ENCODE measurements at places on chromosomes 3 and 15.
A peak's percentile ranks its signal among the peaks of the same experiment; 100 is the strongest.

DNA sequence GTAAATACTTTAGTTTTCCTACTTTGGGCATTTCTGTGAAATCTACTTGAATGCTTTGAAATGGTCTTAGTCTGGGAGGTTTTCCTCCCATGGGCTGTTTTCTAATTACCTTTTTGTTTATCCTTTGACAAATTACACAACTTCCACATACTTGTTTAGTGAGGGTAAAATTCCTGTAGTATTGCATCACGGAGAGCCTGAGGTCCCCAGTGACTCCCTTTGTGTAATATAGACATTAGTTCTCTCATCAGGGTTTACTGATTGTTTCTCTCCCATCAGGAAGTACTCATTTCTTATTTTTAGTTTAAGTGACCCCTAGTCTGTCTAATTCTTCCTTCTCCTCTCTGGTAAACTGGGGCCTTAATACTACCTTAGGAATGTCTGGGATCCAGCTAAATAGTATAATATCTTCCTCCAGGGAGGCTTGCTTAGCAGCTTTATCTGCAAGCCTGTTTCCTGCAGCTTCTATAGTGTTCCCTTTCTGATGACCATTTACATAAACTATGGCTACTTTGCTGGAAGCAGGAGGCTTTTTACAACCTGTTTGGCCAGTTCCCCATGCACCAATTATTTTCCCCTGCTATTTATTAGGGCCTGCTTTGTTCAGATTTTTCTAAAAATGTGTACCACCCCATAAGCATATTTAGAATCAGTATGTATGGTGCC, 87.2 kb upstream of the XCR1 start:
- DNase-seq, result no peak

DNA sequence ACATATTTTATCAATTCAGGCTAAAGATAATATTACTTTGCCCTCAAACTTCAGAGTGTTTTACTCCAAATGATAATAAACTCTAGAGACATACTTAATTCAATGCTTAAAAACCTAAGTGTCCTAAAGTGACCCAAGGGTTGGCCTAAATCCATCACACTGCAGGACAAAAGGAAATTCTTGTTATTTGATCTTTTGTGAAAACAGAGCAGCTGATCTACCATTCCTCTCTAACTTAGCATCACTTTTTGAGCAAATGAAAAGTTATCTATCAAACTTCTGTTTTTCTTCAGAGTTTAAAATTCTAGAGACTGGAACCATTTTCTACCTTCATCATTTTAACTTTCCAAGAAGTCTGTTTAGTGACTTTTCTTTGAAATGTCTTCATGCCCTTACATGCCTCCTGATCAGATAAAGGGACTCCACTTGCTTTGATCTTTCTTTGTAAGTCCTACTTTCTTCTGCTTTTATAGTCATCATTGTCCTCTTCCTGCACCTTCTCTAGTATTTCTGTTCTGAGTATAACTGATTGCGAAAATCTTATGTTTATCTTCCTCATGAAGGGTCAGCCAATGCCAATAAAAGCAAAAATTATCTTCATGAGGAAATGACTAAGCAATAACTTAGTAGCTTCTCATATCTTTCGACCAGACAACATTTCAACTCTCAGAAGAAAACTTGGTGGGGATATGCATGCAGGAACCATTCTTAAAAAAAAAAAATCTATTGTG, 378.7 kb upstream of the TGFBR2 start:
- DNase-seq, result no peak

GRCh38 chr3:170766823-170767575, 103.0 kb downstream of the RPL22L1 start:
- no peak for DNase-seq

- no peak for DNase-seq
Measured at GRCh38 chr15:59137566-59137965, 32.6 kb downstream of the CCNB2 start.

- DNase-seq, result no peak
Measured at GRCh38 chr15:79878078-79878705, 18.6 kb downstream of the MTHFS start.

- no peak for DNase-seq
Measured at GRCh38 chr15:27928386-27928785, 170.7 kb downstream of the OCA2 start.

DNA sequence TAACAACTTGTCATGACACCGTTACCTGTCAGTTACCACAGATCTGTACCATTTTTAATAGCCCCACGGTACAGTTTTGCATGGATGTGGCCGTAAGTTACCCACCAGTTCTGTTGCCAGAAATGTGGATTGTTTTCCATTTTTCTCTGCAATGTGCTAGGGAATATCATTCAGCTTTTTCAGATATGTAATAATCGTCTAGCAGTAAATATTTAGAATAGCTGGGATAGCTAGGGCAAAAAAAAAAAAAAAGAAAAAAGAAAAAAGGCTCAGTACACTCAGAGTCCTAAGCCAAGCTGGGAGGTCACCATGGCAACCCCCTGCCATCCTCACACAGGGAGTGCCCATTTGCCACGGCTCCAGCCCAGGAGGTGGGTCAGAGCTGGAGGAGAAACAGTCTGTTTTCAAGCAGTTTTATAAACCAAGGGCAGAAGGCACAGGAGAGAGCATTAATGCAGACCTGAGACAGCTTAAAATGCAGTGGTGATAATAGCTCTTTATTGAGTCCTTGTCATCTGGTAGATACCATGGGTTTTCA, 25.2 kb downstream of the PAQR5 start:
- no peak for DNase-seq

DNA sequence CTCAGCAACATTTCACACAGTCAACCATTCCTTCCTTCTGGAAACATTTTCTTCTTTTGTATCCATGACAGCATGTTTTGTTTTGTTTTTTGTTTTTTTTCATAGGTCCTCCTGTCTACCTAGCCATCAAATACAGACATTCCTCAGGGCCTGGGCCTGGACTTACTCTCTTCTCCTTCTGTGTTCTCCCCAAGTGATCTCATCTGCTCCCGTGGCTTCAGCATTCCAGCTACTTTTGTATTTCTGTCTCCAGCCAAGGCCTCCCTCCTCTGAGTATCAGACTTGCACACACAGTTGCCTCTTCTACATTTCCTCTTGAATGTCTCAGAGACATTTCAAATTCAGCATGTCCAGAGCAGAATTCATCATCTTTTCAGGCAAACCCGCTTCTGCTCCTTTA, 82.4 kb downstream of the HCN4 start:
- DNase-seq, result no peak

GRCh38 chr3:102400766-102401165, 34.0 kb upstream of the ZPLD1 start:
- no peak for DNase-seq

GRCh38 chr3:8052659-8053058, 449.0 kb upstream of the LMCD1 start:
- DNase-seq, result no peak

DNA sequence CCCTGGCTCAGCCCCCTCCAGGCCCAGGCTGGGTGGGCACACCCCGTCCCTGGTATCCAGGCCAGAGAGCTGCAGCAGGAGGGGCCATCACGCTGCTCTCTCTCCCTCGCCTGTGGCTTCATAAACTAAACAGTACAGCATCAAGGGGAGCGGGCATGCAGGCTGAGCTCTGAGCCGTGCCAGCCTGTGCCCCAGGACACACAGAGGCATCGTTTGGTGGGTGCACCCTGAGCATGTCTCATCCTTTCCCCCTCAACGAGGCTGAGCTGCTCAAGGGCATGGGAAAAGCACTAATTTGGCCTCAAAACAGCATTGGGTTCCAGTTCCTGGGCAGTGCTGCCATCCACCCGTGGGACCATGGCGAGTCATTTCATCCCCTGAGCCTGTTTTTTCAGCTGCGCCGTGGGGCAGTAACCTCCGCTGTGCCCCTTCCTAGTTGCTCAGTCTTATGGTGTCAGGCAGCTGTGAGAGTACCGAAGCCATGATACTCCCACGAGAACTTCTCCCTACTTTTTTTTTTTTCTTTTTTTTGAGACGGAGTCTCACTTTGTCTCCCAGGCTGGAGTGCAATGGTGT, 79.6 kb downstream of the CPN2 start:
- DNase-seq, result no peak

GRCh38 chr3:31813197-31813596, 167.9 kb downstream of the OSBPL10 start:
- DNase-seq, result no peak

DNA sequence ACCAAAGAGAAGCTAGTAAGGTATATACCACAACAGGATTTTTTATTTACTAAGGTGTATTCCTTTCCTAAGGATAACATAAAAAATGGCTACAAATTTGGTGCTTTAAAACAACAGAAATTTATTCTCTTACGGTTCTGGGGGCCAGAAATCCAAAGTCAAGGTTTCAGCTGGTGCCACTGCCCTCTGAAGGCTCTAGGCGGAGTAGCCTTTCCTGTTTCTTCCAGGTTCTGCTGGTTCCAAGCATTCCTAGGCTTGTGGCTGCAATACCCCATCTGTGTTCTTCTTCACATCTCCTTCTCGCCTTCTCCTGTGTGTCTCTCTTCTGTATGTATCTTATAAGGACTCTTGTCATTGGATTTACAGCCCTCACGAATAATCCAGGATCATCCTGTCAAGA, 549.9 kb downstream of the GRM7 start:
- DNase-seq, result no peak

- no peak for DNase-seq
Measured at GRCh38 chr3:155070932-155071387, 9.2 kb upstream of the MME start.

GRCh38 chr15:25345943-25346342, 92.9 kb downstream of the UBE3A start:
- DNase-seq, result no peak

- no peak for DNase-seq
Measured at GRCh38 chr3:63593779-63594178, 58.7 kb upstream of the SNTN start.

GRCh38 chr3:58198362-58198761, 12.4 kb downstream of the DNASE1L3 start:
- DNase-seq, result no peak

GRCh38 chr3:23161308-23161707, 41.8 kb upstream of the UBE2E2 start:
- no peak for DNase-seq

- no peak for DNase-seq
Measured at GRCh38 chr3:110886222-110886893, 185.3 kb upstream of the NECTIN3 start.

- peak; percentile 68 for DNase-seq
Measured at GRCh38 chr15:48250640-48251076, 44.6 kb downstream of the SLC12A1 start.
